ENCODE measurements at places on chromosomes 7 and 10.

- no peak for DNase-seq
Observed at GRCh38 chr10:22427890-22428571, 82.7 kb downstream of the SPAG6 start.

DNA sequence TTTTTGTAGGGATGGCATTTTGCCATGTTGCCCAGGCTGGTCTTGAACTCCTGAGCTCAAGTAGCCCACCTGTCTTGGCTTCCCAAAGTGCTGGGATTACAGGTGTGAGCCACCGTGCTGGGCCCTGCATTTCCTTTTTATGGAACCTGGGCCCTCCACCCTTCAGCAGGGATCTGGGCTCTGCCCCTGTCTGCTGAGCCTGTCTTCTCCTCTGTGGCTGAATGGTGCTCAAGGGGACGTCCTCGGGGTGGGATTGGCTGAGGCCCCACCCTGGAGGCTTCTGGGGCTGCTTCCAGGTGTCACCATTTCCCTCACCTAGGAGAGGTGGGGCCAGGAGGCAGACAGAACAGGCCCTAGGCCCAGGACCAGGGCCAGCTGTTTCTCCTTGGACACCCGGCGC is 18.4 kb downstream of the FAM241B start:
- DNase-seq, result no peak

DNA sequence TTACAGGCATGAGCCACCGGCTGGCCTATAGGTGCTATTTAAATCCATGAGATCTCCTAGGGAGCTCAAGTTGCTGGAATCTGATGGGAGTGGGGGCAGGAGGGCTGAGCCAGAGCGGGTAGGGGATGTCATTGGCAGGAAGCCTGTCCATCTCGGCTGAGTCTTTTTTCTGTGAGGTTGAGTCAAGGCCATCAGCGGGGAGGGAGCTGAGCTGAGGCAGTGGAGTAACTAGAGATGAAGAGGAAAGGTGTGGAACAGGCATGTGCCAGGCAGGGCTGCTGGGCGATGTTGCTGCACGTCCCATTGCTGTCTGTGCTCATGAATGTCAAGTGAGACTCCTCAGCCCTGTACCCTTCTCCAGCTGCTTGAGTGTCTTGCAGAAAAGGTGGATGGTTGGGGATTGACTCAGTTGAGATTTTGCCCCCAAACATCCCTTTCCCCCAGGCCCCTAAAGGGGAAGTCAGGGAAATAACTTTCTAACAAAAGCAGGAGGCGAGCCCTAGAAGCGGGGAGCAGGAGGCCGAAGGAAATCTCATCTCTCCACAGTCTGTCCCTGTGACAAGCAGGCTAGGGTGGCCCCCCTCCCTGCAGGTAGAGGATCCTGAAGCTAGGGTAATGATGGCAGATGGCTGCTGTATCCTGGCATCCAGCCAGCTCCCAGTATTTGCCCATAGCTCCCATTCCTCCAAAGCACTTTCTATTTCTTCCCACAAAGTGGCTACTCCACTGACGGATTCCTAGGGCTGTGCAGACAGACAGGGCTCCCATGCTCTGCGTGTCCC is 5.4 kb downstream of the ATP6V1F start:
- no peak for DNase-seq

DNA sequence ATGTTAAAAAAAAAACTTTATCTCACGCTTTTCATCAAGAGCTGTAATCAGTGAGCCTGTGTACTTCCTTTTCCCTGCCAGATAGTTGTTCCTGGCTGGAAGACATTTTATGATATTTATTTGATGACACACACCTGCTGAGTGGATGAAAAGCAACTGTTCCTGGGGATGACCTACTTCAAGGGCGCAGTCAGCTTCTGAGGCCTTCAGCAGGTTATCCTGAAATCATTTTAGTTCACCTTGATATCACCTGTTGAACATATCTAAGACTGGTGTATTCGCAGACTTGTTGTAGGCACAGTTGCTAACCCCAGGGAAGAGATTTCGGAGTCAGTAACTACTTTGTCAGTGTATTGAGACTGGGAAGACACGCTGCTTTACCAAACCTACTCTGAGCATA is 234.5 kb upstream of the TCF7L2 start:
- DNase-seq, result no peak

GRCh38 chr7:69684369-69685292 is 86.4 kb downstream of the AUTS2 start:
- DNase-seq, result no peak

All from activated naive CD8-positive, alpha-beta T cell treated with anti-CD3 and anti-CD28 coated beads, Interleukin-2, amount 50 U/mL, for 24 hours (primary cell).